ENCODE measurements at places on chromosomes 6 and 20.

DNA sequence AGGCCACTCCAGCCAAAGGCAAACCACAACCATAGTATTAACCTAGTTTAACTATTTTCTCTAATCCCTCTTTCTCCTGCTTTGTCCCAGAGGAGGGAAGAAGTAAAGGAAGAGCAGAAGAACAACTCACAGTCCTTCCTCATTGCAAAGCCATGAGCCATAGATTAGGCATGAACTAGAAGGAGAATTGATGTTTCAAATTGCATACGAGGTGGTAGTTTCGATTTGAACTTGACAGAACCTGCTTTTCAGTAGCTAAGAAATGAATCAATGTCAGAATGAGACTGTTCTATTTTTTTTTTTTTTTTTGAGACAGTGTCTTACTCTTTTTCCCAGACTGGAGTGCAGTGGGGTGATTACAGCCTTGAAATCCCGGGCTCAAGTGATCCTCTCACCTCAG lies 48.3 kb downstream of the PROKR2 start:
- DNase-seq, result no peak

GRCh38 chr6:133070410-133071043 lies 170.6 kb upstream of the EYA4 start:
- no peak for DNase-seq

GRCh38 chr6:35041086-35041861 lies 99.9 kb downstream of the TCP11 start:
- DNase-seq, result no peak

DNA sequence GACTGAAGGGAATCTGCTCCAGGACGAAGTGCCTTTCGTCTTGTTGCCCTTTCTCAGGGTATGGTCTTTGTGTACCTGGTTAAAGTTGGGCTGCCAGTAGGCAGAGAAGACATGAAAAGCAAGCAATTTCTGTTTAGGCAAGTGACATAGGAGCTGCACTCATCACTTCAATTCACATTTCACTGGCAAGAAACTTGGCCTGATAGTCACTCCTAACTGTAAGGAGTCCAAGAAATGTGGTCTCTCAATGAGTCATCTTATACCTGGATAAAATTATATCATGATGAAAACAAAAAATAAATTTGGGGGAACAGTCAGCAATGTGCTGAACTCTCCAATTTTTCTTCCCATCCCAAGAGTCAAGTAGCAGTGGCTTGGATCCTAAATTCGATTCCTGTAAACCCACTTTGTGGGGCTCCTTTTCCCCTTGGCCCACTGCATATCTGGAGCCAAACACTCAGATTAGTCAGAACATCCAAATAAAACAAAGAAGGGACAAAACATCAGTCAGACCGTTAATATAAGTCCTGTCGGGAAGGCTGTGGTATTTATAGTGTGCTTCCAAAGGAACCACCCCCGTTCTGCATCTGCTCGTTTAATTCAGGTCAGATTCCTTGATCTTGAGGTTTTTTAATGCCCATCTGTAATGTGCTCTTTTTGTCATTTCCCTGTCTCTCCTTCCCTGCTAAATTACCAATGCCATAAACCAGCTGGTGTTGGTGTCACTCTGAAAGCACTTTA lies 5.0 kb upstream of the GABRR1 start:
- DNase-seq, result peak; percentile 85

- no peak for DNase-seq
These were observed 105.3 kb downstream of the EYA2 start for GRCh38 chr20:46999801-47000465.

GRCh38 chr6:118296129-118296901 lies 251.8 kb upstream of the PLN start:
- DNase-seq, result no peak

- DNase-seq, result no peak
These were observed 485.0 kb downstream of the MMUT start for GRCh38 chr6:48978016-48978415.

DNA sequence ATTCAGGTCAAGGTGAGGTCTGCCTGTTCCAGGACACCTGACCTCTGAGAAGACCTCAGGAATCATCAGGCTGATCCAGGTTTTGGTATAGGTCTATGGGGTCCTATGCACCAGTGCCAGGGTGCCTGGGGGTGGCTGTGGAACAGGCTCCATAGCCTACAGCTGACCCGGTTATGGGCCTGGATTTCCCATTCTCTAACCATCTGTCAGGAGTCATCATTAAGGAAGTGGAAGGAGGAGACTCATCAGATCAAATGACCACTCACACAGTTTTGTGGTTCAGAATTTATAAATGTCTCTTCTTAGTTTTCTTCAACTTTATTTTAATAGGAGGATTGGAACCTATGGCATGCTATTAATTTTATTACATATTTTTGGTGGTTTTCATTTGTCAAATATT lies 14.8 kb downstream of the PLA2G7 start:
- DNase-seq, result no peak

DNA sequence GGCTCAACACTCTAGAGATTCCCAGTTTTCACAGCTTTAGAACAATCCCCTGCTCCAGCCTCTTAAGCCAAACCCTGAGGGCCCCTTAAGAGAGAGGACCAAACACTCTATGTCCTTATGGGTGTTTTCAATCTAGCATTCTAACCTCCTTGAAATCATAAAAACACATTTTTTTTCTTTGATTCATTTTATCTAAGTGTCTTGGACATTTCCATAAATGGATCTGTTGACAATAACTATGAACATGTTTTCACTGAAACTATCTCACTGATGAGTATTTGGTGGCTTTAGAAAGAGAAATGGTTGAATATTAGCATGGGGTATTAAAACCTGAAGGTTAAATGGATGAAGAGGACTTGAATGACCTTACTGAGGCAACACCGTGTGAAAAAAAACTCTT lies 27.6 kb upstream of the PDE7B start:
- DNase-seq, result no peak

- no peak for DNase-seq
These were observed 53.2 kb downstream of the PTPN1 start for GRCh38 chr20:50563133-50563944.

DNA sequence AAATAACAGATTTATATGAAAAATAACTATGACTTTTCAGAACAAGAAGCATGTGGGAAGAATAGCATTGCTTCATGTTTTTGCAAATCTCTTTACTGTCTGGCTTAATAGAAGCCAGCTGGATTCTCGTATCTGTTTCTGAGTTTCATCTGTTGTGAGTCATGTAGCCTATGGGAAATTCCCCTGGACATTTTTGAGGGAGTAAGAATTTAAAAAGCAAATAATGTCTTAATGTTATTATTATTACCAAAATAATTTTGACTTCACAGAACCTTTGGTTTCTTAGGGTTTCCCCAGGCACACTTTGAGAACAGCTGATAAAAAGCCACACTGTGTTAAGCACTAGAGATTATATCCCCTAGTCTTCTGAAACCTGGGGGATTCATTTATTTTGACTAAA lies 75.8 kb downstream of the SYCP2L start:
- DNase-seq, result no peak

GRCh38 chr20:63553933-63554290 lies at the start of gene FNDC11:
Gene FNDC11 (plus strand): TSS chr20:63554159. CDS start chr20:63555664, 1,505 bp downstream.
- DNase-seq, result no peak

DNA sequence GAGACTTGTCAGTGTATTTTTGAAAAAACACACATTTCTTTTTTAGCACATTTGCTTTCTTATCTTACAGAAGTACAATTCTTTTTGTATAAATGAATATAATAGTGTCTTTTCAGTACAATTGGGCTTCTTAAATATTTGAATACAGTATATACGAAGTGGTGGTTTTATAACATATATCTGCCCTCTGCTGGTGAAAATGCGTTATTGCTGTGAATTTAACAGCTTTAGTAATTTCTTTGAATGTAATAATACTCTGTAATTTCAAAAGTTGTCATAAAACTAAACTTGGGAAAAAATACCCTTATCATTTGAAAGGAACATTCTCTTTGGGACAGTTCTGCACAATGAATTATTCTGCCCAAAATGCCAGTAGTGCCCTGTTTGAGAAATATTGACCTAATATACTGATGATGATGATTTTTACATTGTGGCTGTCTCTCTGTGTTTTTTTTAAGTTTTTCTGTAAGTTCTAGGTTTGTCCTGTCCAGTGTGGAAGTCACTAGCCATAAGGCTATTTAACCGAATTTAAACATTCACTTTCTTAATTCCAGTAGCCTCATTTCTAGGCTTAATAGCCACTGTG lies 19.0 kb downstream of the SMAP1 start:
- DNase-seq, result peak; percentile 37
